ENCODE measurements at places on chromosomes 4 and X. TPM values are rescaled to one million over a fixed set of nuclear protein-coding genes. Genes with fewer than 3 reads are reported as not detected.
A peak's percentile ranks its signal among the peaks of the same experiment; 100 is the strongest.

- no peak for DNase-seq
Measured at GRCh38 chr4:53450773-53451172, 73.3 kb downstream of the FIP1L1 start.

GRCh38 chr4:174521800-174522182, 497 bp downstream of the HPGD start:
- no peak for DNase-seq

- DNase-seq: no peak
Measured at GRCh38 chrX:136447308-136447707, 40.4 kb upstream of the BRS3 start.

GRCh38 chrX:25976683-25977310, 161.3 kb upstream of the MAGEB18 start:
- DNase-seq: no peak

GRCh38 chrX:22095286-22095685, 63.2 kb downstream of the PHEX start:
- no peak for DNase-seq

- no peak for DNase-seq
Measured at GRCh38 chr4:180179146-180179545, 2064.1 kb upstream of the TENM3 start.

GRCh38 chr4:9875516-9875915, 94.1 kb downstream of the DRD5 start:
- no peak for DNase-seq

DNA sequence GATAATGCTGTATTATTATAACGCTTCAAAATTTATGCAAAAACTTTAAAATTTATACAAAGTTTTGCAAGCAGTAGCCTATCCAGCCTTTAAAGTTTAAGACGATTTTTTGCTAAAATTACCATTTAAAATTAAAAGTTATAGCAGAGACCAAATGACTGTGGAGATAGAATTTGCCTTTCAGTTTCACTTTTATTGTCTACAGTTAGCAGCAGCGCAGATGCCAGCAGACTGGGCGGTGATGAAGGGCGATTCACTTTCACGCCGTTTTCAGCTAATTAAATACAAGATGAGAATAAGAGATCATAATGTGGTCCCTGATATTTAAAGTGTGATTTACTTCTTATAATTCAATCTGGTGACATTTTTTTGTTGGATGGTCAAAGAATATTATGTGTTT, 1381.5 kb upstream of the ADGRL3 start:
- no peak for DNase-seq

DNA sequence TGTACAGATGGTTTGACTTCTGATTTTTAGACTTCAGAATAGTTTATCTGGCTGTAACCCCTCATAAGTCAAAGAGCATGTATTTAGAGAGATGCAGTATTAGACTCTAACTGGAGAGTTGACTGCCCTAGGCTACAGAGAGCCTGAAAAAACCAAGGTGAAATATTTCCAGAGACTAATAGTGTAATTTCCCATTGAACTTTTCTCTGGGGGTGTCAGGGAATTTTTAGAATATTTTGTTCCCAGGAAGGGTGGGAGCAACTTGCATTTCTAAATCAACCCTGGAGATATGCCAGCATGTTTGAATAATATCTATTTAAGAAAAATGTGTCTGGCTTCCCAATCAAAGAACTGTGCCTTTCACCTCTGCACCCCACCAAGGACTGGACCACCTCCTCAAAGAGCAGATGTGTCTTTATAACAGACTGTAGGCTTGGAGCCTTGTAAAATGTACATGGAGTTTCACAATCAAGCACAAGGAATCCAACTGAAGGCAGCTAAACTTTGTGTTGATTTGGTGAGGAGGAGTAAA, 2.0 kb downstream of the ANXA3 start:
- no peak for DNase-seq

DNA sequence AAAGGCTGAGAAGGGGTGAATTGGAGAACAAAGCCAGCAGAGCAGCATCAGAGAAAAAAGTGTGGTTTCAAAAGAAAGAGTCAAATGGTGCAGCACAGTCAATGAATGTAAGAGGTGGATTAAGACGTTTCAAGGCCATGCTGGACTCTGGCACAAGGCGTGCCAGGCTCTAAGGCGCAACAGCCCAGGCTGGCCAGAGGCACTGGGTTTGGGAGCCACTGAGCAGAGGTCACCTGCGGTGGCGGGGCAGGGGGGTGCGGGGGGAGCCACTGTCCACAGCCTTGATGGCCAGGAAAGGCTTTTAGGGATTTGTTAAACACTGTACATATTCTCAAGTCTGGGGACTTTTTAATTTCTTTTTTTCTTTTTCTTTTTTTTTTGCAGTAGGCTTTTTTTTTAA, 222.5 kb upstream of the FAT1 start:
- no peak for DNase-seq

DNA sequence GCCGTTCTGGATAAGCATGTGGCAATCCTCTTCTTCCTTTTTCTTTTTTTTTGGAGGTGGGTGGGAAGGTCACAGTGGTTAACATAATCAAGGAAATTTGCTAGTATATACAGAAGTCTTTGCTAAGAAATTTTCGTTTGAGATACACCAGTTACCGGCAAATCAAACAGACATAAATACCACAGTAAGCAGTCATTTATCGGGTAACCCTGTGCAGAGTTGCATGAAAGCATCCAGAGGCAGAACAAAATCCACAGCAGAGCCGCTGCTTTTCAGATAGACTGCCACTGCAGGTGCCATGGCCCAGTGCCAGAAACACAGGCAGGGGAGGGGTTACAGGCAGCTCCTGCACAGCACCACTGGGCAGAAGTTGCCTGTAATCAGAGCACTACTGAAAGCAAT, 179.1 kb upstream of the MAB21L2 start:
- DNase-seq: peak; percentile 36

GRCh38 chrX:47093860-47094259, 15.6 kb downstream of the RGN start:
- no peak for DNase-seq

DNA sequence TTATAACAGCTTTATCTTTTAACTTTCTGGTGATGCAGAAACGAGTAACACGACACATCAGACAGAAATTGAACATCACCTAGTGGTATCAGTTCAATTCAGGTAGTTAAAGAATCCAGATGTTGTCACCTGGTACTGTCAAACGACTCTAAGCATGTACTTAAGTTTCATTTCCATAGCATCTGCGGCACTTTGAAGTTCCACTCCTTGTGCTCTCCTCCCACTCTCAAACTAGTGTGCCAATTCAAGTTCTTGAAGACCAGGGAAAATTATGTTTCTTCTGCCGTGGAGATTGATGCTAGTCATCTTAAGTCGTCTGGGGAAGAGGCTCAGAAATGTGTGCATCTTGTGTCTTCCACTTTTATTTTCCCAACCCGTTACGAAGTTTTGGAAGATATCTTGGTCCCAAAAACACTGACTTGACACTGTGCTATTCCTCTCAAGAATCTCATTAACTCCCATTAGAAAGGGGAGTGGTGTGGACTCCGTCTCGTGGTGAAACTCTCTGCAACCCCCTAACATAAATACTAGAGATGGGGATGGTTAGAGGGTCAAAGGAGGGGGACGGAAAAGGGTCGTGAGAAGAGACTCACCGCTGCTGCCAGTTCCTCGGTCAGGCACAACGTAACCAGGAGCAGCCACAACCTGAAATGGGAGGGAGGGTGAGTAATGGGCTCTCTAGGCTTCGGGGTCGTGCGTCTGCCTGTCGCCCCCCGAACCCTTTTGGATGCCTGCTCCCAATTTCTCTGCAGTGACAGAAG, 693 bp downstream of the COL4A6 start:
- DNase-seq: no peak

- no peak for DNase-seq
Measured at GRCh38 chr4:24570574-24571236, 13.6 kb downstream of the DHX15 start.

- no peak for DNase-seq
Measured at GRCh38 chrX:57900975-57901374, 9.3 kb downstream of the ZXDA start.

DNA sequence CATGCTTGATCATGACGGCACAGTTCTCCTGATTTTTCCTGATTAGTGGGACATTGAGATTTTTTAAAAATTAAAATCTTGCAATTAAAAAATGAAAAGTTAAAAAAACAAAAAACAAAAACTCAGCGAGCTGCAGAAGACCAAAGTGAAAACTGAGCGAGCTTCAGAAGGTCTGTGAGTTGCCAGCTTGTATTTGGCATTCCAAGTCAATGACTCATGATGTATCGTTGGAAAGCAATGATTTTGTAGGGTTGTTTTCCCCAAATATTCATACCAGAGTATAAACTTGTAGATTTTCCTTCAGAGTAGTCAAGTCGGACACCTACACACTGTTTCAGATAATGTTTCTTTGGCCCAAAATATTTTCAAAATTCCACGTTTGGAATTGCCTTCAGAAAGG, 76.9 kb downstream of the LRRC66 start:
- DNase-seq: no peak

DNA sequence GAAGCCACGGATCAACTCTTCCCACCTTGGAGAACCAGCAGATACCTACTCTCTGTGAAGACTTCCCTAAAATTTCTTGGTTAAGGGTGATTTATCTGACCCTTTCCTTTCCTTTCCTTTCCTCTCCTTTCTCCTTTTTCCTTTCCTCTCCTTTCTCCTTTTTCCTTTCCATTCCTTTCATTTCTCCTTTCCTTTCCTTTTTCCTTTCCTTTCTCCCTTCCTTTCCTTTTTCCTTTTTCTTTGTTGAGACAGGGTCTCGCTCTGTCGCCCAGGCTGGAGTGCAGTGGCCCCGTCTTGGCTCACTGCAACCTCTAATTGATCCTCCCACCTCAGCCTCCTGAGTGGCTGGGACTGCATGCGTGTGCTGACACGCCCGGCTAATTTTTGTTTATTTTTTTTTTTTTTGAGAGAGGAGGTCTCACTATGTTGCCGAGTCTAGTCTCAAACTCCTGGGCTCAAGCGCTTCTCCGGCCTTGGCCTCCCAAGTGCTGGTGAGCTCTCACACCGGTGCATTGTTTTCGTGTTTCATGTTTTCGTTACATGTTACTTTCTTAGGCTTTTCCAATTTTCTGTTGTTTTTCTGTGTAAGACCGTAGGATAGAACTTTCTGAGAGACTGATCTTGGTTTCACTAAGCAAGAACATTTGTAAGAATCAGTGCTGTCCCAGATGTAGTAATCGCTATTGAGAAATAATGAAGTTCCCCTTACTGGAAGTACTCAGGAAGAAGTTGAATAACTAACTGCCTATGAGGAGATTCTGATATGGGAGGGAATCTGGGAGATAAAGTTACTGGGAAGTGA, 2.0 kb downstream of the TMEM165 start:
- DNase-seq: no peak

DNA sequence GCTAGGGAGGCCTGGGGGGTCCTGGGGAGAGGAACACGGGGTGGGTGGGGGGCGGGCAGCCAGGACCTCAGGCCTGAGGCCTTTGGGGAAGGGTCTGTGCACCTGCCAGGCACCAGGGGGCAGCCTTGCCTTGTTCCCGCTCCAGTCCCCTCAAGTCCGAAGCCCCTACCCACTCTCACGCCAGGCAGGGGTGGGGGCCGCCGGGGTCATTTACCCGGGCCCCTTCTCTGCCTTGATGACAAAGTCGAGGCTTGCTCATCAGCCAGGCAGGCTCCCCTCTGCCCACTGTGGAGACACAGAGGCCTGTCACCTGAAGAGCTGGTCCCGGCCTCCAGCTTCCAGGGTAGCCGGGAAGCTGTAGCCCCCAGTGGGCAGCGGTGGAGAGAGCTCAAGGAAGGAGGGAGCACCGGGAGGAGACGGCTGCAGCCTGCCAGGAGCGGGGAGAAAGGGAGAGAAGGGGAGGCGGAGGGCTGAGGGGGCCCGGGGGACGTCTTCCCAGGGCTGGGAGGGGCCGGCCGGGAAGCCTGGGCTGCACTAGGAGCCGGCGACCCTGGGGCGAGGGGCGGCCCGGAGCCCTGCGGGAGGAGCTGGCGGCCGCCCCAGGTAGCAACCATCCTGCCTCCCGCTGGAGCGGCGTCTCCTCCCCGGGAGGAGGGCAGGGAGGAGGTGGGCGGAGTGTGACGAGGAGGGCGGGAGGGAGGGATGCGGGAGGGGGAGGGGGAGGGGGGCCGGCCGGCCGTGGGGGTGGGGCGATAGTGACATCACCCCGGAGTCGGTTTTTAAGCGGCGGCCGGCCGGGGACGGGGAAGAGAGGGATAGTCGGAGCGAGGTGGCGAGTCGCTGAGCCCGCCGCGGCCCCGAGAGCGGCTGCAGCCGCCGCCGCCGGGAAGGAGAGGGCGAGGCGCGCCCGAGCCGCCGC, at the start of gene SLC6A8:
Gene SLC6A8 (plus strand): TSS at position 806 of the 919 bp plus-strand sequence. CDS start 649 bp downstream, outside the sequence.
- peak; percentile 39 for DNase-seq

GRCh38 chr4:30808276-30808675, 88.1 kb downstream of the PCDH7 start:
- DNase-seq: no peak

- peak; percentile 4 for DNase-seq
Measured at GRCh38 chrX:16946971-16947562, 609 bp downstream of the REPS2 start.

- no peak for DNase-seq
Measured at GRCh38 chrX:79366556-79366872, 620 bp downstream of the ITM2A start.

- DNase-seq: no peak
Measured at GRCh38 chr4:41471126-41472071, 66.6 kb upstream of the LIMCH1 start.

GRCh38 chr4:77711469-77711868, 105.8 kb downstream of the CXCL13 start:
- no peak for DNase-seq

DNA sequence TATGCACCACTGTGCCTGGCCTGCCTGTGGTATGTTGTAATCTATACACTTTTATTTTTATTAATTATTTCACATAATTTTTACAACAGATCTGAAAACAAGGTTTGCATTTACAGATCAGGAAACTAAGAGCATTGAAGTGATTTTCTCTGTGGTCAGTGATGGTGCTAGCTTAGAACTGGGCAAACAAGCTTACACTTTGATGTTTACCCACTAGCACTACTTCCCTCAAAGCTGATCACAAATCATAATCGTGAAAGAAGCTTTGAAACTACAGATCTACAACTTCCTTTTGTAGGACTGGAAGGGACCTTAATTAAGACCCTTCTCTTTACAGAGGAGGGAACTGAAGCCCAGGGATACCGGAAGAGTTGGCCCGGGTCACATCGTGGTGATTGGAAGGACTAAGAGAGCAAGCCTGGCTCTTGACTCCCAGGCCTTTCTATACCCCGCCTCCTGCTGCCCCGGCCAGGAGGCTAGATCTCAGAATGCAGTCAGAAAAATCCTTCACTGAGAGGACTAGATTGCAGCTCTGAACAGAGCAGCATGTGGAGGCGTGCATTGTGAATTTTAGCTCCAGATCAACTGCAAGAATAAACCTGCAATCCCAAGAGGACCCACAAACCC, 93.7 kb upstream of the ZNF827 start:
- DNase-seq: no peak

DNA sequence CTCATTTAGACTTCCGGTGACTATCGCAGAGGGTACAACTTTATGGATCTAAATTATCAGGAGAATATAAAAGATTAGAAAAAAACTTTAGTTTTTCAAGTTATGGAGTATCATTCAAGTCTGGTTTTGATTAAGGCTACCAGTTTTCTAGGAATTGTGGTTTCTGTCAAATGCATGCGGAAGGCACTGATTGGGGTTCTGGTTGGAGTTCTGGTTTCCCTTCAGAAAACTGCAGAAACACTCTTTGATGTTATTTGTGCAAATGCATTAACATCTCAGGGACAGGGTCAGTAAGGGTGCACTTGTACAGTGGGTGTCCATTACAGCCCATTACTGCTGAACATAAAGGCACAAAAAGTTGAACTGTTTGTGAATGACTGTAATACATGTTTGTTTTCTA, 100.2 kb downstream of the LIMCH1 start:
- no peak for DNase-seq

Gene F11
- total RNA-seq: not detected

Gene GLOD5
- total RNA-seq: not detected

Gene CPEB2
- total RNA-seq: 13.5 TPM

Gene CCDC149
- total RNA-seq: 0.24 TPM

Gene POF1B
- 0.12 TPM for total RNA-seq

Gene CRLF2
- 1.4 TPM for total RNA-seq

Data from activated T-cell treated with anti-CD3 and anti-CD28 coated beads, Interleukin-2, amount 50 U/mL, for 72 hours (primary cell).